SJCRH30 (cell line): ENCODE measurements at places on chromosomes 7 and 10. TPM values are rescaled to one million over a fixed set of nuclear protein-coding genes. Genes with fewer than 3 reads are reported as not detected.

DNA sequence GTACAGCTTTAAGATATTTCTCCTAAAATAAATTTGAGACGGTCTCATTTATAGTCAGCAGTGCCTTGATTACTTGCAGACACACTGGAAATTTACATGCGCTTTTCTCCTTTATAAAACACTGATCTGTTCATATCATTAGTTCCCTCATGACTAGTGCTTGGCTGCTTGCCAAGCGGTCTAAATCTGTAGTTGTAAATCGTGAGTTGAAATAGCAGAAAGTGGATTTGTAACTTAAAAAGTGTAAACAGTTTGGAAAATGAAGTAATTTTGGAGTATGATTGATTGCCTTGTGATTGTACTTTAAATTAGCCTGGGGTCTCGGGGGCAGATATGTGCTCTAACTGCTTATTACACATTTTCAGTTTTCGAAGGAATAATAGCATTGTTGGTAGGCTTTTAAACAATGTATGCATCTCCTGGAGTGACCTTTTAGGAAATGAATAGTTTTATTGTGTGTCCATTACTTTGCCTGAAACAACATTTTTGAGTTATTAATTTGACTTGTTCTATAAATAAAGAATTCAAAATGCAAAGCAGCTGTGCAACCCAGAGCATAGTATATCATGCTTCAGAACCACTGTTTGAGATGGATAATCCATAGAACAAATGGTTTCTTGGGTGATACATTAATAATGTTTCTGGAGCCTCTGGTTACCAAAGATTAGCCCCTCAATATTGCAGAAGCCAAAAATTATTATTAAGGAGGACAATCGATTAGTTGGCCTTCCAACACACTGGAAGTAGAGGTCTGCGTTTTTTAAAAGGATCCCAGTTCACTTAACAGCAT, 73.3 kb downstream of the ARID5B start:
- H3K27me3 ChIP-seq = no peaks in the 10 kb centered on the region
- H3K36me3 ChIP-seq = no peaks in the 10 kb centered on the region; the same call in 1 of the 2 replicates
- peaks cover 13% of the 10 kb centered on the region for H3K4me1 ChIP-seq
- DNase-seq = peak; percentile 24
- H3K27ac ChIP-seq = peak overlapping the region; percentile 58
- H3K4me3 ChIP-seq = peak overlapping the region; percentile 30

DNA sequence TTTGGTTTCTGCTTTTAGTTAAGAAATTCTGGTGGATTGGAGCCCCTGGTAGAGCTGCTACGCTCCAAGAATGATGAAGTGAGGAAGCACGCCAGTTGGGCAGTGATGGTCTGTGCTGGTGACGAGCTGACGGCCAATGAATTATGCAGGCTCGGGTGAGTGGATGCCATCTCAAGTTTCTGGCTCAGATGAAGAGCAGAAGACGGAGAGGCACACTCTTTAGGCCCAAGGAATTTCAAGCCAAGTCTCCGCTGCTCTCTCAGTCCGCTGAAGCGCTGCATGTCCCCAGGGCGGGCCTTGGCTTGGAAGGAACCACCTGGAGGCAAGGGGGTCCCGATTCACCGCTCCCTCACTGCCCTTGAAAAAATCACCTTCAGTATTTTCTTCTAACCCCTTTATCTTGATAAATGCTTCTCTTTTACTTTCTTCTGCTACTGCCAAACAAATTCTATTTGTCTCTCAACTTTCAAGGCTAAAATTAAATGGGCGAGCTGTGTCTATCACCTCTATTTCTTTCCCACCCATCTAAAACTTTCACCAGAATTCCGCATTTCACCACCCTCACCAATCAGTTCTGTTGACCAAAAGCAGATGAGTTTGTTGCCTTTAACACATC, 74.2 kb downstream of the ARMC3 start:
- H3K4me3 ChIP-seq = no peak overlapping the region
- no peaks in the 10 kb centered on the region for H3K36me3 ChIP-seq
- H3K27me3 ChIP-seq = peaks cover 3% of the 10 kb centered on the region; the same call in 1 of the 2 replicates
- DNase-seq = no peak

DNA sequence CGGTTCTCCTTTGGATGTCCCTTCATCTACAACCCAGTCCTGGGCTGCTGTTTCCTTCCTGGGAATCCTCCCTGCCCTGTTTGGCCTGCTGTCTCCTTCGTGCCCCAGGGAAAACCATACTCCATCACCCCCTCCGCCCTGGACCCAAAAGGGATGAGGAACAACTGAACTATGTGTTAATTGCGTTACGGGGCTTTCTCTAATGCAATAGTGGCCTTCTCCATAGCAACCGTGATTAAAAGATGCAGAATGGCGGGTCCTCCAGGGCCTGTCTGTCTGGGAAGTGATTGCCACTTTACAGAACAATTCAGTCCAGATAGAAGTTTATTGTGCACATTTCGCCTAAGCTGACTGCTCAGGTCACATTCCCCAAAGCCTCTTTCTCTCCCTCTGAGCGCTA, 112.0 kb upstream of the FGFR2 start:
- no peaks in the 10 kb centered on the region for H3K27me3 ChIP-seq
- H3K4me3 ChIP-seq = peak overlapping the region; percentile 45
- peaks cover 18% of the 10 kb centered on the region for H3K4me1 ChIP-seq
- H3K36me3 ChIP-seq = no peaks in the 10 kb centered on the region

DNA sequence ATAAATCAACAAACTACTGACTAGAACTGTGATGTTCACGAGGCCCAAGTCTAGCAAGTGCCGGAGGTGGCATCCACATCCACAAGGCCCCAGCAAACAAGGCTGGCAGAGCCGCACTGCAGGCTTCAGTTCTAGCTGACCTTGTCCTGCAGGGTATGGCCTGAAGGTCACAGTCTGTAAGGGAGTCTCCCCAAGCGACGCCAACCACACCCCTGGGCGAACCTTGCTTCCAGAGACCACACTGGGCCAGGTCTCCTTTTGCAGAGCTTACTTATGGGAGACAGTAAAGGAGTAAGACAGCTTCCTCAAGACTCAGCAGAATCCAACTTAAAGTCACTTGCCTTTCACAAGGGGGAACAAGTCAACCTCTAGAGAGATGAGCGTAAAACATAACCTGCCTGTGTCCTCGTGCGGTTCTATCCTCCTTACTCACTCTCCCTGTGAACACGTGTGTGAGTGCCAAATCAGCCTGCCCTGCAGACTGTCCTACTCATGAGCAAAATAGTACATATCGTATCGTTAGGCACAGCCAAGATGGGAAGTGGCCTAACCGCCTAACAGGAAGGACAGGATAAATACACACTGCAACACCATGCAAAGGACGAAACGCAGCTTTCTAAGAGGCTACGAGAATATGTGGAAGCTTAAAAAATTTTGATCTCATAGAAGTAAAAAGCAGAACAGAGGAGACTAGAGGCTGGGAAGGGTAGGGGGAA, 22.7 kb downstream of the FAM53B start:
- no peak overlapping the region for H3K27ac ChIP-seq
- no peaks in the 10 kb centered on the region for H3K27me3 ChIP-seq
- no peaks in the 10 kb centered on the region for H3K36me3 ChIP-seq
- DNase-seq = no peak

DNA sequence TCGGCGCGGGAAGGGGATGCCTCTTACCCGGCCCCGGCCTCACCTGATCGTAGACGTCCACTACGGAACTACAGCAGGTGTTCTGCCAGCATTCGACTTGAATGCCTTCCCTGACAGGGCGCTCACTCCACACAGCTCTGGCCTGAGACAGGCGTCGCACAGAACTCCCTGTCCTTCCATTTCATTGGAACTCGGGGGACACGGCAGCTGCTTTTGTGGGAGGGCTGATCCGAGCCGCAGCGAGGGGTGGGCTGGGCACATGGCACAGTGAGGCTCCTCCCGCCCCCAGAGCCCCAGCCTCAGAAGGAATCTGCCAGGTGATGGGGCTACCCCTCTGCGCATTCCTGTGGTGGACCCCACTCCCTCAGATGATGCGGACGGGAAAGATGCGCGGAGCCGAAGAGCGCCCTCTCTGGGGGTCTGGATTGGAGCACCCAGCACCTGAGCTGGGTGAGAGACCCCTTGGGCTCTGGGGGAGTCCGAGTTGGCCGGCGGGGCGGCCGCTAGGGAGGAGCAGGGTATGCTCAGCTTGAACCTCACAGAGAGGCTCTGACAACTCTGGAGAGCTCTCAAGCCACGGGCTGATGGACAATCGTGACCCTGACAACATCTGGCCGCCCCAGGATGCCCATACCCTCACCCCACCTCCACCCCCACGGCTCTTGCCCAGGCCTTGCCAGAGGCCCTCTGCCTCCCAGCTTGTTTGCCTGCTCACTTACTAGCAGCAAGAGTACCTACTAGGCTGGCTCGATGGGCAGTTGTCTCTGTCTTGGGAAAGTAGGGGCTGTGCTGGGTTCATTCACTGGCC, 36.6 kb downstream of the RASGEF1A start:
- H3K27me3 ChIP-seq = no peaks in the 10 kb centered on the region
- H3K4me3 ChIP-seq = no peak overlapping the region
- H3K4me1 ChIP-seq = no peaks in the 10 kb centered on the region
- no peak for DNase-seq

DNA sequence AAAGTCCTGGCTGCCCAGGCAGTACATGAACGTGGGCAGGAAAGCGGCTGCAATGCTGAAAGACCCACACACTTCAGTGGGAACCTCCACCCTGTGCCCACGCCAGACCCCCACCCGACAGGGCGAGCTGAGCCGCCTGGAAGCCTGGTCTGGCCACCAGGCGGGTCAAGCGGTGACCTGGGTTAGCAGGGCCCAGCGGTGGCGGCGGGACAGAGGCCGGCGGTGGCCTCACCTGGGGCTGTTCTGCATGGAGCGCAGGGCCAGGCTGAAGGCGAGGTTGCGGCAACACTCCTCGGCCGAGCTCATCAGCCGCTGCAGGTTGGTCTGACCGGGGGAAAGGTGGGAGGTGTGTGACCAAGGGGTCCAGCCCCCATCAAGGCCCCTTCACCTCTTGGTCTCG, 11.6 kb upstream of the MICALL2 start:
- H3K36me3 ChIP-seq = peaks cover 4% of the 10 kb centered on the region; the same call in 1 of the 2 replicates
- no peak for DNase-seq
- H3K27me3 ChIP-seq = no peaks in the 10 kb centered on the region
- H3K27ac ChIP-seq = no peak overlapping the region
- no peak overlapping the region for H3K4me3 ChIP-seq
- H3K4me1 ChIP-seq = no peaks in the 10 kb centered on the region

VAX1 gene
- not detected in 2 replicates for total RNA-seq

SPDYE2 gene
- total RNA-seq = 0.10 TPM in 1 of 2 replicates, not detected in the other

KCNH2 gene
- 15.9 and 19.3 TPM in 2 replicates for total RNA-seq
